Stimulated activated CD4-positive, alpha-beta T cell treated with anti-CD3 and anti-CD28 coated beads, TNF-alpha, amount 100 ng/mL, for 4 hours (primary cell): ENCODE measurements at places on chromosomes 3 and 15.

DNA sequence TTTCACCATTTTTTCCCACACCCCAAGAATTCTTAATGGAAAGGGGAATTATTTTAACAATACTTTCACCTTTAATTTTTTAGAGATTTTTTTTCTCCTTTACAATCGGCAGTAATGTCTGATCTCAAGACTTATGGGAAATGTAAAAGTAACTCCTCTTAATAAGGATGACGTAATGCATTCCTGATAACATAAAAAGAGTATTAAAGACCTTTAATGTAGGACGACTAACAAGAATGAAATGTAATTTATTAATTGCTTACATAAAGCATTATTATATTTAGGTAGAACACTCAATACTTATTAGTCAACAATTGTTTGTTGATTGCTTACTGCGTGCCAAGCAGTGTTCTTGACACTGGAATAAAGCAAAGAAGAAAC lies 416.8 kb upstream of the NAALADL2 start:
- no peak for DNase-seq

DNA sequence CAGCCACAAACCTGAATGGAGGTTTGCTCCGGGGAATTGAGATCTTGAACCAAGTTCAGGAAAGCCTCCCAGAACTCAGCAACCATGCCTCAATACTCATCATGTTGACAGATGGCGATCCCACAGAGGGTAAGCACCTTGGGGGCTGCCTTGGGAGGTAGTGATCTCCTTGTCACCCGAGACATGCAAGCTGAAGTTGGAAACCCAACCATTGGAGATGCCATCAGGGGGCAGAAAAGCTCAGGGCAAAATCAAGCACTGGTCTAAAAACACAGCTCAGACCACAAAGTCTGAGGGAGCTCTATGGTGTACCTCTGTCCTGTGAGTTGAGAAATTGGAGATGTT lies 5.8 kb downstream of the ITIH1 start:
- no peak for DNase-seq

DNA sequence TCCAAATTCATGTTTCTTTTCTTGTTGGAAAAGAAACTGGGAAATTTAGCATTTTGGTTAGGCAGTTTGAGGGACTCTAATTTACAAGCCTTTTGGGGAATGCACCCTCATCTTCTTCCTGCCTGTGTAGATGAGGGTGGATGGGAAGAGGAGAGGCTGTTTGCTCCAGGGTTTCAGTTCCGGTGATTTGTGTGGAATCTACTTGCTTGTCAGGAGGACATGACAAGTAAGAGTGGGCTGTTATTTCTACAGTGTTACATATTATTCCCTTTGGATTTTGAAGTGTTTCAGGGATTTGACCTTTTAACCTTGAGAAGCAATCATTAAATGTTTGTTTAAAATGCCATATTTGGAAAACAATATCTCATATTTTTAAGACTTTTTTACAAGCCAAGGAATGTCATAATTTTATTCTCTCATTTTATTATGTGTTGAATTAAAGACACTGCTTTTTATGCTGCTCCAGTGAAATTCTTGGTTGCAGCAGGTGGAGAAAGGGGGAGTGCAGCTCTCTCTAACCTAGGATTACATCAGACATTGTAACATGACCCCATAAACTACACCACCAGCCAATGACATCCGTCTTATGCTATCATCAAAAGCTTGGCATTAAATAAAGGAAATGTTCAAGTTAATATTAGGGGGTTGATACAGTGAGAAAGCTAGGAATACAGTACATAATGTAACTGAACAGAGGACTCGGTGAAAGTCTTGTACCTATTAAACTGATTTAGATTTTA lies 30.2 kb downstream of the PLAAT1 start:
- no peak for DNase-seq

- DNase-seq: no peak
Measured at GRCh38 chr3:190008432-190008831, 112.3 kb downstream of the P3H2 start.

DNA sequence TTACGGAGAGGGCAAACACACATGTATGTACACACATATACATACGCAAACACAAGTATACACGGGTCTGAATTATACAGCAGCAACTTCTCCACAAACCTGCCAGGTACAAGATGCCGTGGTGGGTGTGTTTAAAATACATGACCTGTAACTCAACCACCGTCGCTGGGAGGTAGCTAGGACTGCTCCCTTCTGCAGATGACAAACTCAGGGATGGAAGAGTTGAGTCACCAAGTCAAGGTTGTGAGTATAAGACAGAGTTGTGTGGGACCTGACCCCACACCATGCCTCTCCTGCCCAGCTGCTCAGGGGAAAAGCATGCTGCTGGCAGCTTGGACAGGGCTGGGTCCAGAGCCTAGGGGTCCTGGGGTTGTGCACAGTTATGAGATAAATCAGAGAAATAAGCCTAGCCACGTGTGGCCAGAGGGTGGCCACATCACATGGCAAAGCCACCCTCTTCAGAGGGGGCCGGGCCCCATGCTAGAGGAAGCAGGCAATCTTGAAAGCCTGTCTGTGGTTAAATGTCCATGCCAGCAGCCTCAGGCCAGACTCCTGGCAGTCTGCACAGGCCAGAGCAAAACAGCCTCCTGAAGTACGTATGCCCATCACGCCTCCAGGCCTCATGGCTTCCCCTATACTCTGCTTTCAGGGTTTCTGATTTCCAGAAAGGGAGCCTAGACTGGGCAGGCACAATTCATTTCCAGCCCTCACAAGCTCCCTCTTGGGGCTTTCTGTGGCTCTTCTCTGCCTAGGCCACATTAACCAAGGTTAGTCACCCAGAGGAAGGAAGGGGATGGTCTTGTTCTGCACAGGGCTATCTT lies 107.7 kb upstream of the RPL32 start:
- no peak for DNase-seq

- DNase-seq: no peak
Measured at GRCh38 chr15:34514251-34514670, 69.2 kb downstream of the GOLGA8B start.

DNA sequence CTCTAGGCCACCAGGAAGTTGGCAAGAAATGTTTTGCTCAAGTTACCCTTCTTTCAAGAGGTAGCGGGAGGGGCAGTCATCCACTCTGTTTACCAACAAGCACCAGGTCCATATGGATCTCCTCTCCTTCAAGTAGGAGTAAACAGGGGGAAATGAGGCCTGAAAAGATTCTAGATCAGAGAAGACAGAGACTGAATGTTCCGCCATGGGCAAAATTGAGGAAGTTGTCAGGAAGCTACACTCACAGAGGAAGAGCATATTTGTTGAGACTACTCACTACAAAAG lies 81.6 kb downstream of the KLF15 start:
- no peak for DNase-seq

- no peak for DNase-seq
Measured at GRCh38 chr3:161927131-161927530, 430.5 kb downstream of the OTOL1 start.

DNA sequence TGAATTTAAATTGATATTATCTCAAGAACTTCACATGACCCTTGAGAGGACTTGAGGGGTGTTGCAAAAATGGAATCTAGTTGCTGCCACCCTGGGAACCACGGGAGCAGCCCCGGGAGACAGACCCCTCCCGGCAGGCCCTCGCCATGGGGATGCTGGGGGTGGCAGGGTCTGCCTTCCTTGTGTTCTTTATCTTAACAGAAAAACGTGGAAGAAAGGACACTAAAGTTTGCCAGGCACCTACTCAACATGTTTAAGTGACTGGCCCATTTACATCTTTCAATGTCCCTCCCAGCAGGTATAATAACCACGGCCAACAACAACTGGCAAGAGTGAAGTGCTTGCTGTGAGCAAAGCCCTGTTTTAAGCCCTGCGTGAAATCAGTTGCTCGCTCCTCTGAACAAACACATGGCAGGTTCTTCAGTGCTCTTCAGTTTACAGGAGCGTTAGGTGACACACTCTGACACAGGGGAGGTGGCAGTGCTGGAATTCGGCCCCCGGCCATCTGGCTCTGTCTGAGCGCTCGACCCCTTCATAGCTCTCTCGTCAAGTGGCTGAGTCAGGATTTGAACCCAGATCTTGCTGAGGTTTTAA lies 112.5 kb downstream of the ASB7 start:
- no peak for DNase-seq

GRCh38 chr3:141650783-141651182 lies 87.3 kb upstream of the RNF7 start:
- DNase-seq: no peak

GRCh38 chr15:101709466-101709865 lies 14.8 kb downstream of the TARS3 start:
- no peak for DNase-seq

GRCh38 chr3:175346573-175347356 lies 487.6 kb downstream of the NAALADL2 start:
- no peak for DNase-seq

- DNase-seq: no peak
Measured at GRCh38 chr3:24390169-24391130, 104.2 kb downstream of the THRB start.

DNA sequence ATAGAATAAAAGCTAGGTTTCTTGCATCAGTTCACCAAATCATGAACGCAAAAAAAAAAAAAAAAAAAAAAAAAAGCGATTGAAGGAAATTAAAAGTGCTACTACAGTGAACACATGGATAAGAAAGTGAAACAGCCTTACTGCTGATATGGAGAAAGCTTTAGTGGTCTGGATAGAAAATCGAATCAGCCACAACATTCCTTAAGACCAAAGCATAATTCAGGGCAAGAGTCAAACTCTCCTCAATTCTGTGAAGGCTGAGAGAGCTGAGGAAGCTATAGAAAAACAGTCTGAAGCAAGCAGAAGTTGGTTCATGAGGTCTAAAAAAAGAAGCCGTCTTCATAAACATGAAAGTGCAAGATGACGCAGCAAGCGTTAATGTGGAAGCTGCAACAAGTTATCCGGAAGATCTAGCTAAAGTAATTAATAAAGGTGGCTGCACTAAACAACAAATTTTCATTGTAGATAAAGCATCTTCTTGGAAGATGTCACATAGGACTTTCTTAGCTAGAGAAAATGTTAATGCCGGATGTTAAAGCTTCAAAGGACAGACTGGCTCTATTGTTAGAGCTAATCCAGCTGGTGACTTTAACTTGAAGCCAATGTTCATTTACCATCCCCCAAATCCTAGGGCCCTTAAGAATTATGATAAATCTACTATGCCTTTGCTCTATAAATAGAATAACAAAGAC lies 19.2 kb downstream of the P3H2 start:
- DNase-seq: no peak

- no peak for DNase-seq
Measured at GRCh38 chr15:57495041-57495440, 96.7 kb upstream of the MYZAP start.

DNA sequence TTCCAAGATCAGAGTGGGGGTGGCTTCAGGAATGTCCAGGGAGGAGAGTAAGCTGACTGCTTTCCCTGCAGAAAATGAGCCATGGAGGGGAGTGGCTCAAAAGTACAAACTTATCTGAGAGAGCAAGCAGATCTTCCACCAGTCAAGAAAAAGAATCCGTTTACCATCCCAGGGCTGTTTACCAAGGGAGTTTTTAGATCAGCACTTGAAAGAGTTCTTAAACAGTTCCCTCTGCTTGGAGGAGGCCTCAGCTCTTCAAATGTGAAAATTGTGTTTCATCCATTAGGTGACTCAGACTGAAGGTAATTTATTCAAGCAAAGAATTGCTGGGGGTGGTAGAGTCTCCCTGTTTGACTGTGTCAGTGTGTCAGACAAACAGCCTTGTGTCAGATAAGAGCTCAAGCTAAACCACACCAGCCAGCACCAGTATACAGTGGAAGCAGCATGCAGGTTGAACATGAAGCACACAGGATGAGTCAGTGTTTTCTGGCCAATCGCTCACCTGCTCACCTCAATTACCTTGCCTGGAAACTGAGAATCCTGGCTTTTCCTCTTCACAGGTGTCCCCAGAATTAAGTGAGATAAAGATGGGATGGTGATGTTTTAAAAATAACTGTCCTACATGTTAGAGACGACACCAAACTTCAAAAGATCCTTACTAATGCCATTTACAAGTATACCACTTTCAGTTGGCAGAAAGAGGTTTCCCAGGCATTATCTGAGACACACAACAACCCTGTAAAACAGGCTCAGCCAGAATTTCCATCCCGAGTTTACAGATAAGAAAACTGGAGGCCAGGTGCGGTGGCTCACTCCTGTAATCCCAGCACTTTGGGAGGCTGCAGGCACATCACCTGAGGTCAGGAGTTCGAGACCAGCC lies 21.7 kb downstream of the SH3BP5 start:
- DNase-seq: no peak

- no peak for DNase-seq
Measured at GRCh38 chr3:17605032-17605431, 137.4 kb downstream of the TBC1D5 start.

GRCh38 chr15:75234191-75234810 lies 23.8 kb upstream of the GOLGA6C start:
- DNase-seq: no peak

- DNase-seq: no peak
Measured at GRCh38 chr3:72044231-72044855, 259.4 kb upstream of the PROK2 start.

GRCh38 chr15:58407778-58408177 lies 24.0 kb upstream of the LIPC start:
- no peak for DNase-seq

DNA sequence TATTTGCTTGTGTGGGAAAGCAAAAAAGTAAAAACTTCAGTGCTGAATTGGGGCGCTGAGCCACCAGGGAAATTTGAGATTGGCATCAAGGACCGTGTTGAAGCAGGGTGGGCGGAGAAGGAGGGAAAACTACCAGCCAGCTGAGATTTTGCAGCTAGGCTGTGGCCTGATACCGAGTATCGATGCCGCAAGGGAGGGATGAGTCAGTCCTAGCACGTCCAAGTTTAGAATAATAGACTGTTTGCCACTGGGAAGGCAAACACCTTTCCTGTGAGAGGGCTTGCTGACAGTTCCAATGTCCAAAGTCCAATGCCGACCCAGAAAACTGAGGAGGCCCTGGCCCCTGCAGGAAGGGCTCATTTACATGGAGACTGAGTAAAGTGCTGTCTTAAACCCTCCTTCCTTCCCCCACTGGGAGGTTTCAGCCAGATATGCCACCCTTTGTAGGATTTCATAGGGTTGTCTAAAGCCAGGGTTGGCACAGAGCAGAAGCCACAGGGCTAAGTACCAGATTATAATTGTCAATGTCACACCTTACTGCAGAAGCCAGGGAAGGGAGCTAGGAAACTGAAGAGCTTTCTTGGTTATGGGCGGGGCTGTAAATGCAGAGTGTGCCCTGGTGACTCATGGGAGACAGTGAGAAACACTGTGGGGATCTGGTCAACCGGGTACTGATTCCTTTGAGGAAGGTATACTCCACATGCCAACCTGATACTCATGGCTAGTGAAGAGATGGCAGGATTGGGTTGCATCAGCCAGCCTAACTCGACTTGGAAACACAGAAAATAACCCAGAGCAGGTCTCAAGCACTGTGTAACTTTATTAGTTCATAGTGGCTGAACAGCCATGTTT lies 28.4 kb upstream of the PIK3CB start:
- no peak for DNase-seq

GRCh38 chr15:78052001-78052401 lies 25.5 kb downstream of the TBC1D2B start:
- DNase-seq: no peak

GRCh38 chr3:94671078-94671477 lies 608.2 kb downstream of the NSUN3 start:
- DNase-seq: no peak

GRCh38 chr3:123653221-123653682 lies 68.4 kb upstream of the HACD2 start:
- no peak for DNase-seq

GRCh38 chr3:151843275-151843674 lies 29.4 kb downstream of the AADAC start:
- DNase-seq: no peak
